A549 treated with CORT108297 at 1 μM for 4 hours (cell line): ENCODE measurements at places on chromosomes 3 and 15. TPM values are rescaled to one million over a fixed set of nuclear protein-coding genes. Genes with fewer than 3 reads are reported as not detected.

The ACAN gene
- 0.16 to 0.33 TPM (median 0.17 TPM) in 5 replicates for total RNA-seq

The SERPINI2 gene
- not detected in 5 replicates for total RNA-seq

The GOLGA8J gene
- 0.06 to 0.07 TPM (median 0.06 TPM) in 3 of 5 replicates, not detected in the others for total RNA-seq

The TNFAIP8L3 gene
- 7.0 to 10.0 TPM (median 8.9 TPM) in 5 replicates for total RNA-seq
